ENCODE measurements at places on chromosomes 13 and 19.

GRCh38 chr19:53546758-53547513 is 9.0 kb downstream of the ZNF331 start:
- no peak for DNase-seq

DNA sequence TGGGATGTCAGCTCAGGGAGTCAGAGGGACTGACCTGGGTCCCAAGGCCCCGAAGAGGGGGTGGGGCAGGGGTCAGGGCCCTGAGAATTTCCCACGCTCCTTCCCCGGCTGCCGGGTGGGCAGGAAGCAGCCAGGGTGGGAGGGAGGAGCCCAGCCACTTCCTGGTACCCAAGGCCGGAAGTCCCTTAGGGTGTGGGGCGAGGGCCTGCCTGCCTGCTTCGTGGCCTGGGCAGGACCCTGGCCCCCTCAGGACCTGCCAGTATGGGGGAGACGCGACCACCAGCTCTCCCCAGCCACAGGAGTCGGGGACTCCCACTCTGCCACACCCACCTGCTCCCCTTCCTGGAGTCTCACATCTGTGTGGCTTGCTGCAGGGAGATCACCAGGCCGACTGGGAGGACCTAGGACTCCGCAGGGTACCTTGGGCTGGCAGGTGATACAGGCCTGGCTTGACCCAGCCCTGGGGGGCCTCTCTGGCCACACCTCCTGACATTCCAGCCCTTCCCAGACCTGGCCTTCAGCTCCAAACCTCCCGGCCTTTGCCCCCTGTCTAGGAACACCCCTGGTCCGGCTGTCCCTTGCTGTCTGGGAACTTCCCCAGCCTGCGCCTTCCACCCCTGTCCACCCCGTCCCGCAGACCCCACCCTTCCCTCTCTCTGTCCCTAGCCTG is 9.8 kb upstream of the CIRBP start:
- peak; percentile 72 for DNase-seq

DNA sequence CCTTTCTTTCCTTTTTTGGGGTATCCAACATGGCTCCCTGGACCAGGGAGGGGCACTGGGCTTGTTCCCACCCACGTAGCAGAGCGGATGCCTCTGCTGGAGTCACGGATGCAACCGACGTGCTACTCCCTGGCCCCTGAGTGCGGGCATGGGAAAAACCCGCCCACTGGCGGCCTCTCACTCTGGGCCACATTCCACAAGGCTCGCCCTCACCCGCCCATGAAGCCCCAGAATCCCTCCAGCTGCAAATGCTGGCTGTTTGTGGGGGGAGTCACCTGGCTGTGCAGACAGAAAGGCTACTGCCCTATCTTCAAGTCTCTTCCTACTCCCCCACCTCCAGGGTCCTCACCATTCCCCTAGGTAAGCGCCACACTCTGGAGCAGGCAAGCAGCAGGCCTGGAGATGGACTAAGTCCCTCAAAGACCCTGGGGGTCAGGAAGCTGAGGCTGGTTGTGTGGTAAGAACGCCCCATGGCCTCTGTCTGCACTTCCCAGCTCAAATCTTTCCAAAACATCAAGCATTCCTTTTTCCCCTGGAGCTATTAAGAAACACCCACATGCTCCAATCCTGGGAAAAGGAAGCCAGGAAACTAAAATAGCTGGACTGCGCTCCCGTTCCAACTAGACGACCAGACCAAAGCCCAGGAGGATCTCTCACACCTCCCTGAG is 17.9 kb upstream of the EPHX3 start:
- no peak for DNase-seq

GRCh38 chr19:39474139-39474620 is 6.5 kb upstream of the TIMM50 start:
- peak; percentile 43 for DNase-seq

DNA sequence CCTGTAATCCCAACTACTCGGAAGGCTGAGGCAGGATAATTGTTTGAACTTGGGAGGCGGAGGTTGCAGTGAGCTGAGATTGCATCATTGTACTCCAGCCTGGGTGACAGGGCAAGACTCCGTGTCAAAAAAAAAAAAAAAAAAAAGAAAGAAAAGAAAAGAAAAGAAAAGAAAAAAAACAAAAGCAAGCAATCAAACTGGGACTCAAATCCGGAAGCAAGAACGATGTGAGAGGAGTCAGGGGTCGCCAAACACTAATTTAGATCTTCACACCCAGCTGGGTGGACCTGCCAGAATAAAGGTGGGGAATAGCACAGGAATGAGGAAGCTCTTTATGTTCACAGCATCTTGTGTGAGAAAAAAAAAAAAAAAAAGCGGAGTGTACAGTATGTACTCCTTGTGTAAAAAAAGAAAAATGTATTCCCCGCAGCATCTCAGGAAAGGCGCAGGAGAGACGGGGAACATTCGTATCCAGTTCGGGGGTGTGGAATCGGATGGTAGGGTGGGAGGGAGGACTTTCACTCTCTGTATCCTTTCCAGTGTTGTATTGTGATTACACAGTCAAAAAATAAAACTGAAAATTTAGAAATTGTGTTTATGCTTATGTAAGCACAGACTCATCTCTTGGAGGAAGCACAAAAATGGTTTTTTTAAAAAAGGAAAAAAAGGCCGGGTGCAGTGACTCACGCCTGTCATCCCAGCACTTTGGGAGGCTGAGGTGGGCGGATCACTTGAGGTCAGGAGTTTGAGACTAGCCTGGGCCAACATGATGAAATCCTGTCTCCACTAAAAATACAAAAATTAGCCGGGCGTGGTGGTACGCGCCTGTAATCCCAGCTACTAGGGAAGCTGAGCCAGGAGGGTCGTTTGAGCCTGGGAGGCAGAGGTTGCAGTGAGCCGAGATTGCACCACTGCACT is 7.6 kb downstream of the DNAJB1 start:
- DNase-seq = no peak

Measured in stimulated activated naive B cell treated with anti-CD40 and anti-IgM and Interleukin-4, amounts not matched to agents 10 μg/mL and 1 μg/mL and 100 μg/mL, for 72 hours (primary cell).